AG04450 (cell line): ENCODE measurements at places on chromosomes 3 and 15.
A peak's percentile ranks its signal among the peaks of the same experiment; 100 is the strongest.

GRCh38 chr3:25510797-25511196 lies 82.7 kb downstream of the RARB start:
- no peak for DNase-seq

GRCh38 chr3:27165321-27165721 lies 203.9 kb downstream of the NEK10 start:
- DNase-seq: peak; percentile 11

GRCh38 chr3:39147711-39148434 lies 5.5 kb downstream of the CSRNP1 start:
- DNase-seq: no peak

DNA sequence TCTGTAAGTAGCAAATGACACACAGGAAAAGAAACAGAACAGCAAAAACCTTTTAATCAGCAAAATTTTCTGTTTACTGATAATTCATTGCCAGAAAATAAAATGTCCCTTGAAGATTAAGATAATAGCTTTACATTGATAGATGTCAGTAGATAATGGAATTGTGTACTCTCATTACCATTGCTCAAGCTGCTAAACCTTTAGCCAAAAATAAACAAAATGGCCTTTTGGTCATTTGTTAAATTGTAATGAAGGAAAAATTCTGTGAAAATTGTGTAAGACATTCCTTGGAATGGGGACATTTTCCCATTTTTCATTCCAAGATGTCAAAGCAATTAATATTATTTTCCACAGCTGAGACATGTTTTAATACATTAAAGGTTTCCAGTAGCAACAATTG lies 189.8 kb downstream of the PLOD2 start:
- no peak for DNase-seq

- DNase-seq: no peak
These were observed 48.0 kb downstream of the ABHD2 start for GRCh38 chr15:89136078-89136806.

- DNase-seq: no peak
These were observed 29.0 kb downstream of the CD80 start for GRCh38 chr3:119530456-119530855.

DNA sequence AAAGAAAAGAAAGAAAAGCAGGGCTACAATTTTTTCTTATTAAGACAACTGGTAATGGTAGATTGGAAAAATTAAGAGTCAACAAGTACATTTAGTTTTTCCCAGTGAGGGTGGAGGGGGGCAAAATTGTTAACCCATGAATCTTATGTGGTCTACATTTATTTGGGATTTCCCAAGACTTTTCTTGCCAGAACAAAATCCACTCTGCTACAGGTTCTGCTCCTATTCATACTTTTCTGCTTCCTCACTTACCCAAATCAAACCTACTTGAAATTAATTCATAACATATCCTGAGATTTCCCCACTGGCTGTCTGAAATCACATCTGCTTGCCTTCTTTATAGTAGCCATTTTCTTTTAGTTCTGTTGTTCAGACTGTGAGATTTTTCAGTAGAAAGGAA lies 41.1 kb downstream of the VGLL3 start:
- no peak for DNase-seq
